Fibroblast of skin of left quadriceps (primary cell): ENCODE measurements at places on chromosomes 13 and 19.
A peak's percentile ranks its signal among the peaks of the same experiment; 100 is the strongest.

DNA sequence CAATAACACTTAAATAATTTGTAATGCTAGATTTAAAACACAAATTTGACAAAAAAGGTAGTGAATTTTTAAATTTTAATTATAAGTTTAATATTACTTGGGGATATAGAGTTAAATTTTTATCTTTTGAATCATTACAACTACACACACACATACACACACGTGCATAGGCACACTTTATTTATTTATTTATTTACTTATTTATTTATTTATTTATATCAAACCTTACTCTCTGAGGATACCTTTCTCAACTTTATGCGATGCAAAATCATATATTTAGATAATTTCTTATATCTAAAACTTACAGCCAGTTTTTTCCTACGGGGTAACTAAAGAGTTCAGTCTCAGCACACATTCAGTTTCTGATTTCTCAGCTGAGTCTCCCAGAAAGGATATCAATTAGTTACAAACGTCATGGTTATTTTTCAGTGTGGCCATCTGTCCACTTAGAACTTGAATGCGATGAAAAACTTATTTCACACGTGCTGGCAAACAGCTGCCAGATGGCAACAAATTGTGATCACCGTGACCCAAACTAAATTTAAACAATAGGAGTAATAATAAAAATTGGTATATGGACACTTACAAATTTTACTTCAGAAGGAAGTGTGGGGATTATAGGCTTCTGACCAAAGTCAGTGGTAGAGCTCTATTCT, 683.1 kb upstream of the PRR20A start:
- no peak for DNase-seq

- DNase-seq: no peak
Measured at GRCh38 chr19:46023311-46023779, 492 bp upstream of the PGLYRP1 start.

- no peak for DNase-seq
Measured at GRCh38 chr13:50810998-50811397, 32.5 kb downstream of the DLEU7 start.

DNA sequence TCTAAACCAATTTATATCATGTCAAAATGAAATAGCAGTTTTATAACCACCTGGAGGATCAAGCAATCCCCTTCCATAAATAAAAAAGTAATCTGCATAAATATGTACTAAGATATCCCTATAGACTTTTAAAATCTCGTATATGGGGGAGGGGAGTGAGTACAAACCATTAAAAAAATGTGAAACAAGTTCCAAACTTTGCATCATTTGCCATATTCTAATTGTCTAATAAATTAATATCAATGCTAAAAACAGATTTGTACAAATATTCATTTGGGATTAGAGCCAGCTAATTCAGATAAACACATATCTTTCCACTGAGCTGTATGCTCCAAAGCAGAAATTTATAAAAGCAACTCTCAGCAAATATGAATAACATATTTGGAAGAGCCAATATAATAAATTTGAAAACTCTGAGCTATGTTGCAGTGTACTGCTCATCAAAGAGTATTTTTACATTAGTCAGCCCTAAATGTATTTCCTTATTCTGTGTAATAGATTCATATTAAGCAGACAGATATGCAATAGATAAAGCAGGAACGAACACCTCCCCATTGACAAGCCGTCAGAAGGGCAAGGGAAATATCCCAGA, 970.2 kb downstream of the EFNB2 start:
- DNase-seq: peak; percentile 14

DNA sequence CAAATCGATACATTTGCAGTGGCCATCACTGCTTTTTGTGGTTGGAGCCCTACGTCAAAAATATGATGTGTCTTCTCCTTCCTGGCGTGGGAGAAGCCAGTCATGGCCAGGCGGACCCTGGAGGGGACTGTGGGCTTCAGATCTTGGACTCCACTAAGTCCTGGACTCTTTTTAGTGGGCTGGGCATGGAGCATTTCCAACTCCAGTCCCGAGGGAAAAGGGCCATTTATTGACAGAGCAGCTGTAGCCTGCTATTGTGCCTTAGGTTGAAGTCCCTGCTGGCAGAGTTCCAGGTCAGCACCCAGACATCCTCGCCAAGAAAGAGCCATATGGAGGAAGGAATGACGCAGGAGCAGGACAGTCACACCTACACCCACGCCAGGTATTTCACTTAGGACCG, 179.2 kb upstream of the ZNF507 start:
- no peak for DNase-seq

GRCh38 chr19:47697863-47698609, 15.2 kb upstream of the EHD2 start:
- DNase-seq: peak; percentile 62

GRCh38 chr13:35789335-35790165, 313.1 kb upstream of the MAB21L1 start:
- DNase-seq: no peak
